CD4-positive, alpha-beta T cell treated with Interleukin-2 at 100 ng/mL for 4 hours (primary cell): ENCODE measurements at places on chromosomes 2 and 18.

DNA sequence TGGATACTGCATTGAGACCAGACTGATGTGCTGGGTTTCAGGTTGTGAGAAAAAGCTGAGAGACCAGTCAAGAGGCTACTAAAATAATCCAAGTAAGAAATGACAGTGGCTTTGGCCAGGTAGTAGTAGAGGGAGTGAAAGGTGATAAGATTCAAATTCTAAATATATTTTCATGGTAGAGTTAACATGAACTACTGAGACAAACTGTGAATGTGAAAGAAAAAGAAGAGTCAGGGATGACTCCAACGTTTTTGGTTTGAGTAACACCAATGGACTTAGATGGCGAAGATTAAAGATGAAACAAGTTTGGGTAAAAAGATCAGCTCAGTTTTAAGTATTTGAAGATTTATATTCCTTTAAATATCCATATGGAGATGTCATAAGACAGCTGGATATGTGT is 209.4 kb downstream of the ZEB2 start:
- DNase-seq: no peak

- peak; percentile 5 for DNase-seq
Observed at GRCh38 chr18:77220726-77221125, 28.9 kb upstream of the GALR1 start.

GRCh38 chr18:22606563-22607283 is 189.0 kb upstream of the CTAGE1 start:
- DNase-seq: no peak

DNA sequence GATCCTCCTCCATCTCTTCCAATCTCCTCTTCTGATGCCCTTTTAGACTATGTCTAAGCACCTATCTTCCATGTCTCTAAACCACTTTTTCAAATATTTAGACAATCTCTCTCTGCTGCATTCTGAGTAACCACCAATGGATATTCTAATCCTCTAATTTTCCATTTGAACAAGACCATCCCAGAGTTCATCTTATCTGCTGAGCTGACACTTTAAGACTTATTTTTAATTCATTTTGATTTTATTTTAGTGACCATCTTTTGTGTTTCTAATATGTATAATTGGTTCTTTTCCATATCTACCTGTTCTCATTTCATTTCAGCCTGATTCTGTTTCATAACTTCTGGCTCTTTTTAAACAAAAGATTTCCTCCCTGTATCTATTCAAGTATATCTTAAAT is 369.9 kb downstream of the CLIP4 start:
- DNase-seq: no peak

GRCh38 chr18:7467708-7468466 is 99.2 kb upstream of the PTPRM start:
- DNase-seq: no peak

- DNase-seq: no peak
Observed at GRCh38 chr18:79006106-79006795, 26.6 kb downstream of the SALL3 start.

DNA sequence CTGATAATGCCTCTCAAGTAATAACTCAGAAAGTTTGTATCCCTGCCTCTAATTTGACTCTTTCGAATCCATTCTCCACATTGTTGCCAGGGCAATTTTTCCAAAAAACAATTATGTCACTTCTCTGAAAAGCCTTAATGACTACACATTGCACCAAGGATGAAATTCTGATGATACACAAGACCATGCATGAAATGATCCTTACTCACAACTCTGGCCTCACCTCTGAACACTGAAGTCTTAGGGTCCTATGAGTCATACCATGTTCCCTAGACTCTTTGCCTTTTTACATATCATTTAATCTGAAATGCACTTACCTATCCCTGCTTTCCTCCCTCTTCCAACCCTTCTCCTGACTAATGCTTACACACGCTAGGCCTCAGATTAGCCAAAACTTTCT is 51.0 kb downstream of the WDPCP start:
- no peak for DNase-seq

DNA sequence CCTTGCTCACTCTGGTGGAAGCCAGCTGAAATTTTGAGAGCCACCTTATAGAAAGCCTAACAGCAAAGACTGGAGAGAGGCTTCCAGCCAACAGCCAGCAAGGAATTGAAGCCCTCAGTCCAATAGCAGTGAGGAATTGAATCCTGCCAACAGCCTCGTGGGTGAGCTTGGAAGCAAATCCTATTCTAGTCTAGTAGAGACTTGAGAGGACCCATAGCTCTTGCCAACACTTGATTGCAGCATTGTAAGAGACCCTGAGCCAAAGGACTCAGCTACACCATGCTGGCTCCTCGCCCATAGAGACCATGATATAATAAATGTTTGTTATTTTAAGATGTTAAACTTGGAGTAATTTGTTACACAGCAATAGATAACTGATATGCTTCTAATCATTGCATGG is 403.0 kb upstream of the TNP1 start:
- no peak for DNase-seq

DNA sequence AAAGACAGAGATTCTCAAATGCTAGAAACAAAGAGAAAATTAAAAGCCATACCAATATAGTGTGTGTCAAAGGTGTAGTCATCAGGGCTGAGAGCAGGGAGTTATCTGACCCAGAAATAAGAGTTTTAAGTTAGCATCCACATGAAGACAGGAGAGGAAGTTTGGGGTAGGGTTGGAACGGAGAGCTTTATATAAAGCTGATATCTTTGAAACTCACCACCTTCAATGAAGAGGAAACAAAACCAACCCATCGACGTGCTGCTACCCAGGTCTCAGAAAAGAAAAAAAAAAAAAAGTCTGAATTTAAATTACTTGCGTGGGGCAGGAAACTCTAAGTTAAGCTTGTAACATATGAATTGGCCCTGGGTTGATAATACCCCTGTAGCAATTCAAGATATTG is 42.4 kb downstream of the ARL4C start:
- peak; percentile 65 for DNase-seq

DNA sequence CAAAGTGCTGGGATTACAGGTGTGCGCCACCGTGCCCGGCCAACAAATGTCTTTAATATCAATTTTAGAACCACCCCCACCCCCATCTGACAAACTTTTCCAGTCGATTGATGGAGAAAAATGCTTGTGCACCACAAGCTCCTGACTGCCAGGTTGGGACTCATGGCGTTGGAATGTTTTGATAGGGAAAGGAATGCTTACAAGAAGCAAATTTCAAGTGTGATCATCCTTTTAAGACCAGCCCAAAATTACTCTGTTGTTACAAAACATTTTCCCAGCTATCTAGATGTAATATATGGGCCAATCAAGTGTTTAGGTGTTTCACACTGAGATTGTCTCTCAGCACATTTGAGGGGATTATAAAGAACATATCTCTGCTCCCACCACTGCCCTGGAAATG is 45.2 kb downstream of the UBXN4 start:
- DNase-seq: no peak

DNA sequence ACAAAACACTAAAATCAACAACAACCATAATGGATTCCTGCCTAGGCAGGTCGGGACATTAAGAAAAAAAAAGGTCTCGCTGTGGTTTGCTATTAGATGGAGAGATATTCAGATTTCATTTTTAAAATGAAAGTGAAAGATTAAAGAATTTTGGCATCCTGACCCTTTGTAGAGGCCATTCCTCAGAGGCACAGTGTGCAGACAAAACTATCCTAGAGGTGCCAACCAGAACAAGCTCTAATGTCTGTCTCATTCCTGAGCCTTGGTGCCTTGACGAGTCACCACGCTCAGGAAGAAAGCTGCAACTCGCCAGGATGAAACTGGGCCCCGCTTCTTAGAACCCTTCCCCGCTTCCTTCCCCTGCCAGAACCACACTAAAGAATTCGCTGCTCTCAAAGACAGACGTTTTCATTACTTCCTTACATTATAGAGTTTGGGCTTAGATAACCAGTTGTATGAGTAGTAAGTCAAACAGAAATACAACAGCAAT is 156.0 kb downstream of the TGIF1 start:
- DNase-seq: peak; percentile 67

- no peak for DNase-seq
Observed at GRCh38 chr2:762646-763045, 85.4 kb upstream of the TMEM18 start.

- DNase-seq: no peak
Observed at GRCh38 chr18:74283646-74284045, 8.1 kb downstream of the CYB5A start.

- no peak for DNase-seq
Observed at GRCh38 chr2:237732790-237733381, 65.7 kb upstream of the RBM44 start.

GRCh38 chr2:73293534-73294171 is at the start of gene EGR4:
Gene EGR4, minus strand, starts transcription at chr2:73293548. Its CDS starts 231 bp downstream, at chr2:73293317.
- peak; percentile 90 for DNase-seq

DNA sequence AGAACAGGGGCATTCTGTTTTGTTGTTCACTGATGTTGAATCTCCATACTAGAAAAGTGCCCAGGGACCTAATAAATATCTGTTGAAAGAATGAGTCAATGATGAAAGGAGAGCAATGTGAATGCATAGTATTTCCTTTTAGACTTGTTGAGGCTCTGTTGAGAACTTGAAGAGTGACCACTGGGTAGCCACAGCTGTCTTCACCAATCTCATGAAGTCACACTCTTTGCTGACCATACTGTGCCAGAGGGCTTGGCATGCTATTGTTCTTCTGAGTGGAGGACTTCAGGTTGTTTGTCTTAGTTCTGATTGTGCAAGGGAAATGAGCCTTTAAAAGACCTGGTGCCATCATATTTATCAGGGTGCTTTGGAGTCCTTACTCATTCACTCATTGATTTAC is 41.6 kb upstream of the NT5C1B start:
- DNase-seq: no peak

GRCh38 chr2:203662487-203662886 is 44.0 kb upstream of the CD28 start:
- no peak for DNase-seq

- no peak for DNase-seq
Observed at GRCh38 chr2:34909992-34910705, 1311.0 kb upstream of the FAM98A start.

DNA sequence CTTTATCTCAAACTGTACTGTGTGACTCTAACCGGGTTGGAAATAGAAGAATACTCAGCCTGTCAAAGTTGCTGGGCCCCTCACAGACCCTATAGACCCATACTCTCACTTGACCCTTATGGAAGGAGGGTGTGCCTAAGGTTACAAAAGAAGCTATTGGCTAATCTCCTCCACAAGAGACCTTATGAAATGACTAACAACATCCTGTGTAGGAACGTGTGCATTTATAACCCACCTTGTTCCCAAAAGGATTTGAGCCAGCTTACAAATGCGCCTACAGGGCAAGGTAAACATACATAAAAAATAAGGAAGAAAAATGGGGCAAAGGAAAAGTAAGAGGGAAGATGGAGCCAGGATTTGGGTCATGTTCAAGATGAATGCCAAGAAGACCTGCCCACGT is 225.4 kb upstream of the SMAD2 start:
- no peak for DNase-seq

- no peak for DNase-seq
Observed at GRCh38 chr2:62409442-62409841, 96.6 kb downstream of the TMEM17 start.

DNA sequence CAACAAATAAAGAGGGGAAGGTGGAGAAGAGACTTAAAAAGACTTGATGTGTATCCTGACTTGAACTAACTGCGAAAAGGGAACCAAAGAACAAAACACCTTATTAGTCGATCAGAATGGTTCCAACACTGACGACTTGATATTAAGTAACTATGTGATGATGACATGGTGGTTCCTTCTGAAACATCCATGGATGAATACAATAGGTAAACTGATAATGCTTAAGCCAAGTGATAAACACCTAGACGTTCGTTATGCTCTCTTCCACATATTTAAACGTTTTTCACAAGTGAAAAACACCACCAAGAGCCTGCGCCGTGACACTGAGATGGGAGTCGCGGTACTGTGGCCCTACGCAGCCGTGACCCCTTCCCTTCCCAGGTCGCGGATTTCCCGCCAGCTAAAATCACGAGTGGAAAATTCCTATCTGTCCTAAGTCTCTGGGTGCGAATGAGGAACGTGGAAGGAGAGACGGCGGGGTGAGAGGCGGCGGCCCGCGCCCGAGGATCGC is 797 bp downstream of the TTC32 start:
- no peak for DNase-seq

- DNase-seq: no peak
Observed at GRCh38 chr2:128986867-128987268, 668.2 kb upstream of the HS6ST1 start.

GRCh38 chr2:150101947-150102346 is 385.5 kb downstream of the RND3 start:
- DNase-seq: no peak

DNA sequence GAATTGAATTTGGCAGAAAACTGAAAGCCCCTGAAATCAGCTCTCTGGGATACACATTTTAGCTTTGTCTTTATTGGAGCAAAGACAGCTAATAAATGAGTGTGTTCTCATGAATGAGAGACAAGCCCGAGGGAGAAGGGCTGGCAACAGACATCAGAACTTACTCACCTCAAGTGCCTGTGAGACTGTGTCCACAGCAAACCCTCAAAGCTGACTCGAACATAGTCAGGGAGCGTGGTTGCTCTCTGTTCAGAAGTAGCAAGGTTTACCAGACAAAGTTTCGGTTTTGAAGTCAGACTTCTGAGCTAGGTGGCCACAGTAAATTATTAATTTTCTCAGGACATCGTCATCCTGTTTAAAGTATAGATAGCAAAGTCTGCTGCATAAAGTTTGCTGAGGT is 207.9 kb downstream of the CMPK2 start:
- no peak for DNase-seq

DNA sequence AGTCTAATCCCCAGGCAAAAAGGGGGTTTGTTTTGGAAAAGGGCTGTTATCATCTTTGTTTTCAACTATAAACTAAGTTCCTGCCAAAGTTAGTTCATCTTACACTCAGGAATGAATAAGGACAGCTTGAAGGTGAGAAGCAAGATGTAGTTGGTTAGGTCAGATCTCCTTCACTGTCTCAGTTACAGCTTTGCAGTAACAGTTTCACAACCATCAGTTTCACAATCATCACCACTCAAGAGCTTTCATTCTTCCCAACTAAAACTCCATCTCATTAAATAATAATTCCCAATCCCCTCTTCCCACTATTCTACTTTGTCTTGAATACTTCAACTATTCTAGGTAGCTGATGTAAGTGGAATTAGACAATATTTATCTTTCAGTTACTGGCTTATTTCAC is 200.9 kb downstream of the NYAP2 start:
- no peak for DNase-seq

- no peak for DNase-seq
Observed at GRCh38 chr2:113245276-113245711, 33.4 kb downstream of the PAX8 start.

DNA sequence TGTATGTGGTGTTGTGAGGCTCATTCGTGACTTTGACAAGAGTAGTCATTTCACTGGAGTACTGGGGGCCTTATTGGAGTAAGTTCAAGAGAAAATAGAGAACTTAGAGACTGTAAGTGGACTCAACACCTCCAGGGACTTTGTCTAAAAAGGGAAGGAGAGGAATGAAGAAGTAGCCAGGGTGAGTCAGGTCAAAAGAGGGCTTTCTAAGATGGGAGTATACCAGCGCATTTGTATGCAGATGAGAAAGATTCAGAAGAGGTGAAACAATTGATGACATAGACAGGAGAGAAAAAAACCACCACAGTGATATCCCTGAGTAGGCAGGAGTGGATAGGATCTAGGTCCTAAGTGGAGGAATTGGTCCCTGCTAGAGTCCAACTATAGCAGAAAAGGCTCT is 246.8 kb downstream of the IKZF2 start:
- no peak for DNase-seq
